ENCODE measurements at places on chromosomes 16 and 17. TPM values are rescaled to one million over a fixed set of nuclear protein-coding genes. Genes with fewer than 3 reads are reported as not detected.

- H3K27ac ChIP-seq = no peak overlapping the region
- DNase-seq = no peak
- peaks cover 20% of the 10 kb centered on the region for H3K27me3 ChIP-seq
- no peak overlapping the region for H3K4me3 ChIP-seq
- H3K4me1 ChIP-seq = no peaks in the 10 kb centered on the region
Measured at GRCh38 chr16:58498341-58499091, 1.4 kb upstream of the NDRG4 start.

- no peak overlapping the region for H3K4me3 ChIP-seq
- H3K27ac ChIP-seq = no peak overlapping the region
- peaks cover 18% of the 10 kb centered on the region for H3K36me3 ChIP-seq
- no peaks in the 10 kb centered on the region for H3K4me1 ChIP-seq
- H3K27me3 ChIP-seq = no peaks in the 10 kb centered on the region
- no peak for DNase-seq
Measured at GRCh38 chr16:56944954-56945839, 13.3 kb downstream of the HERPUD1 start.

DNA sequence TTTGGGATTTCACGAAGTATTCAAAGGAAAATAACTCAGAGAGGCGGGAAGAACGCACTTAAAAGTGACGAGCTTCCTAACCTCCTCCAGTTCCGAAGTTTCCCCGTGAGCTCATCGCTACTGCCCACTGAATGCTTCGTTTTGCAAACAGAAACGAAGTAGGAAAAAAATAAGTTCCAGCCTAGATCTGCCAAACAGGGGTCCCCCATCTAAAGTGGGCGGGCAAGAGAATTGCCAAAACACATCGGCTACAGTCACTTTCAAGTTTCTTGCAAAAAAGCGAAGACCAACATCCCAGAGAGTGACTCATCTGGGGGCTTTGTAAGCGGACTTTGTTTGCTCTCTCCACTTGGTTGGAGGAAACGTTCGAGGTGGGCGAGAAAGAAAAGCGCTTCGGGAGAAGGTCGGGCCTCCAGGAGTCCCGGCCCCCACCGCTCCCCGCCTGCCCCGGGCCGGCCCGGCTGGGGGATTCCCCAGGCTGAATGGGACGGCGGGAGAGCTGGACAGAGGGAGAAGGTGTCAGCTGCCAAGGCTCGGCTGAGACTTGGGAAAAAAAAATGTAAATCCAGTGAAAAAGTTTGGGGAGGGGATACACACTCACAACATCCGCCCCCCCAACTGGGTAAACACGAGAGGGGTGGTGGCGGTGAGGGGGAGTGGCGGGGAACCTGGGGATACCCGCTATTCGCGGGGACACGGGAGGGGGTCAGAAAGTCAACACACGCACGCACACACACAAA lies 1.0 kb downstream of the VEZF1 start:
- DNase-seq = peak; percentile 35
- peak overlapping the region; percentile 94 for H3K27ac ChIP-seq
- H3K4me3 ChIP-seq = peak overlapping the region; percentile 86
- no peaks in the 10 kb centered on the region for H3K27me3 ChIP-seq

DNA sequence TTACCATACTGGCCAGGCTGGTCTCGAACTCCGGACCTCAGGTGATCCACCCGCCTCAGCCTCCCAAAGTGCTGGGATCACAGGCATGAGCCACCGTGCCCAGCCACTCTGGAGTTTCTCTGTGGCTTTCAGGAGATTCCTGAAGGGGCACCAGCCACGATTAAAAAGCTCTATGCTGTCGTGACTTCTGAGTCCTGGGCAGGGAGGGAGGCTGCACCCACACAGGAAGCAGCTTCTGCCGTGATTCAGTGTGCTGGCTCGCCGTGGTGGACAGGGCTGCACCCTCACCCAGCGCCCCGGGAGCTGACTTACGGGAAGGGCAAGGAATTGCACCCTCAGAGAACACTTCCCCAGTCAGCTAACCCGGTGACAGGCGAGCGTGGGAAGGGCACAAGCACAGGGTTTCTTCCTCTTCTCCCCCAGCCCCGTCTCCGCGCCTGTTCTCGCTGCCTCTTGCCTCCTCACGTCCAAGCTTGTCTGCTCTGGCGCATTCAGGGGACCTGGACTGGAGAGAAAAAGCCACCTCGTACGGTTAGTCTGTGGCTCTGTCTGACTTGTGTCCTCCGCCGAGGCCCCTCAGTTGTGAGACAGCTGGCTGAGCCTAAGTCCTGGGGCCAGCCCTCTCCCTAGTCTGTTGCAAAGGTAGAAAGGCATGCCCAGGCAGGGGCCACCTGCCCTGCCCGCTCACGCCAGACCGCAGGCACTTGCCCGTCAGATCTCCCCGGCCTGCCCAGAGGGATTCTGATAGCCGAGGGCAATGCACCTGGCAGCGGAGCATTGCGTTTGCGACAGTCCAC lies 145.0 kb downstream of the SEC14L1 start:
- peak overlapping the region; percentile 97 for H3K27ac ChIP-seq
- DNase-seq = peak; percentile 65
- no peak overlapping the region for H3K4me3 ChIP-seq
- H3K4me1 ChIP-seq = peaks cover 40% of the 10 kb centered on the region
- peaks cover 6% of the 10 kb centered on the region for H3K27me3 ChIP-seq
- no peaks in the 10 kb centered on the region for H3K36me3 ChIP-seq

GRCh38 chr16:2365397-2366294 lies 25.1 kb upstream of the ABCA3 start:
- H3K27ac ChIP-seq = no peak overlapping the region
- no peaks in the 10 kb centered on the region for H3K36me3 ChIP-seq
- H3K27me3 ChIP-seq = no peaks in the 10 kb centered on the region
- no peak overlapping the region for H3K4me3 ChIP-seq
- H3K4me1 ChIP-seq = no peaks in the 10 kb centered on the region

DNA sequence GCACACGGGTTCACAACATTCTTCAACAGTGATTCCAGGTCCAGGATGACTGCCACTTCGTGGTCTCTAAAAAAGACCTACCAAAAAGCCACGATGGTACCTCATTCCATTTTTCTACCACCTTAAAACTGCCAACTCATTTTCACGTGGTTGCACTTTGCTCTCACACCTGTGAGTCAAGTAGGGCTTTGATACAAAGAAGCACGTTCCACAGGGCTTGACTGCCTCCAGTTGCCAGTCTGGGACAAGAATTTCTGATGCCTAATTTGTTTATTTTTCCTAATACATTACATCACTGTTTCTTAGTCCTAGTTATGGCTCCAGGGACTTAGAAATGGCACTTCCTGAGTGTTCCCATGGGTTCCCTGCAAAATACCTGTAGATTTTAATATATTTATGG lies 911.6 kb upstream of the EEF2KMT start:
- no peak overlapping the region for H3K4me3 ChIP-seq
- no peaks in the 10 kb centered on the region for H3K4me1 ChIP-seq
- no peaks in the 10 kb centered on the region for H3K36me3 ChIP-seq
- no peak for DNase-seq
- no peaks in the 10 kb centered on the region for H3K27me3 ChIP-seq

- no peak overlapping the region for H3K27ac ChIP-seq
- no peaks in the 10 kb centered on the region for H3K36me3 ChIP-seq
- no peaks in the 10 kb centered on the region for H3K4me1 ChIP-seq
- no peak overlapping the region for H3K4me3 ChIP-seq
Measured at GRCh38 chr16:17076092-17076754, 394.5 kb downstream of the XYLT1 start.

DNA sequence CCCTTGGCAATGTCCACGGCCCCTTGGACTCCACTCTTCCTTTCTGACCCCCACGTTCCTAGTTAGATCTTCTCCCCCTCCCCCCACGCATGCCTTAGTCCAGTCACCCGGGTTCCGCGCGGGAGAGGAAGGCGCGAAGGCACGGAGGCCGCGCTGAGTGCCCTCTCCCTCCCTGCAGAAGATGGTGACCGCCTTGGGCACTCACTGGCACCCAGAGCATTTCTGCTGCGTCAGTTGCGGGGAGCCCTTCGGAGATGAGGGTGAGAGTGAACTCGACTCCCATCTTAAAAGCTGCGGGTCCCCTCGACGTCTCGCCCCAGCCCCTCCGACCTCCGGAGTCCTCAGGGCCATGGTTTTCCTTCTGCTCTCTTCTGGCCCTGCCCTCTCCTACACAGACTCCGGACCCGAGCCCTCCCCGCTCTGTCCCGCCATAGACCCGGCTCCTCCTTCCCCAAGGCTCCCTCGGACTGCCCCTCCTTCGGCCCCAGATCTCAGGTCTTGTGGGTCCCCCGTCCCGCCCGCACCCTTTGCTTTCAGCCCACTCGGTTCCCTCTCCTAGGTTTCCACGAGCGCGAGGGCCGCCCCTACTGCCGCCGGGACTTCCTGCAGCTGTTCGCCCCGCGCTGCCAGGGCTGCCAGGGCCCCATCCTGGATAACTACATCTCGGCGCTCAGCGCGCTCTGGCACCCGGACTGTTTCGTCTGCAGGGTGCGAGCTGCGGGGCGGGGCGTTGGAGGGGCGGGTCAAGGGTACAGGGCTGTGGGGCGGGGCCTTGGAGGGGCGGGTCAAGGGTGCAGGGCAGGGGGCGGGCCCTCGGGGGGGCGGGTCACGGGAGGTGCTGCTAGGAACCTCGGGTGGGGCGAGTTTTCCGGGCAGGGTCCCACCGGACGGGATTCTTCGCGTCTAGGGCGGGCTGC lies 4.6 kb downstream of the TGFB1I1 start:
- no peaks in the 10 kb centered on the region for H3K36me3 ChIP-seq
- H3K27ac ChIP-seq = no peak overlapping the region
- peaks cover 7% of the 10 kb centered on the region for H3K27me3 ChIP-seq
- DNase-seq = peak; percentile 79
- peak overlapping the region; percentile 48 for H3K4me3 ChIP-seq
- H3K4me1 ChIP-seq = peaks cover 2% of the 10 kb centered on the region

DNA sequence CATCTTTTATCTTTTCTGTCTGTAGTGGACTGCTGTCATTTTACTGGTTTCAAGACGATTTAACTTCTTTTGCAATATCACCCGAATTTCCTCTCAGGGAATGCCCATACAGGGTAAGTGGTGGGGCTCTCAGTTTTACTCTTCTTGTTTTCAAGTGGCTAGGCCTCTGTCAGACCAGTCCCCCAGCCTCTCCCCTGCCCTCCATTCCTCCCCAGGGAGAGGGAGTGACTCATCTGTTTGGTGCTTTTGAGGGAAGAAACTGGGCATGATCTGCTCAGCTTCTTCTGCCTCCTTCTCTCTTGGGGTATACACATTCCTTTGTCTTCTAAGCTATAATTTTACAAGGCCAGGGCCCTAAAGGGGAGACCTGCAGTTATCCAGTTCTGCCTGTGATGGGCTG lies 332.0 kb downstream of the CBLN1 start:
- no peaks in the 10 kb centered on the region for H3K27me3 ChIP-seq
- no peak for DNase-seq
- no peaks in the 10 kb centered on the region for H3K4me1 ChIP-seq

DNA sequence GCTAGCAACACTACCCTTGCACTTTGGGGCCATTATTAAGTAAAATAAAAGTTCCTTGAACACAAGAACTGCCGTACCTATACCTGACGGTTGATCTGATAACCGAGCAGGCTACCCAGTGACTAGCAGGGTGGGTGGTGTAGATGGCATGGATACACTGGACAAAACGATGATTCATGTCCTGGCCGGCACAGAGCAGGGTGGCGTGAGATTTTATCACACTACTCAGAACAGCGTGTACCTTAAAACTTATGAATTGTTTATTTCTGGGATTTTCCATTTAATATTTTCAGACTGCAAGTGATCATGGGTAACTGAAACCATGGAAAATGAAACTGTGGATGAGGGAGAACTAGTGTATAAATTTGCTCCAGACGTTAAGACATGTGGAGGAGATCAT lies 41.0 kb upstream of the MSI2 start:
- H3K4me1 ChIP-seq = no peaks in the 10 kb centered on the region
- no peaks in the 10 kb centered on the region for H3K36me3 ChIP-seq
- no peaks in the 10 kb centered on the region for H3K27me3 ChIP-seq
- H3K27ac ChIP-seq = no peak overlapping the region
- H3K4me3 ChIP-seq = no peak overlapping the region
- no peak for DNase-seq

GRCh38 chr16:68070249-68070730 lies 14.9 kb upstream of the NFATC3 start:
- H3K4me3 ChIP-seq = no peak overlapping the region
- H3K36me3 ChIP-seq = peaks cover 19% of the 10 kb centered on the region
- H3K27me3 ChIP-seq = no peaks in the 10 kb centered on the region
- H3K4me1 ChIP-seq = peaks cover 70% of the 10 kb centered on the region

GRCh38 chr16:70610273-70611223 lies 35.8 kb upstream of the IL34 start:
- DNase-seq = peak; percentile 53
- H3K4me3 ChIP-seq = no peak overlapping the region
- peak overlapping the region; percentile 36 for H3K27ac ChIP-seq
- H3K4me1 ChIP-seq = peaks cover 14% of the 10 kb centered on the region
- no peaks in the 10 kb centered on the region for H3K36me3 ChIP-seq
- H3K27me3 ChIP-seq = no peaks in the 10 kb centered on the region

- no peaks in the 10 kb centered on the region for H3K27me3 ChIP-seq
- no peaks in the 10 kb centered on the region for H3K4me1 ChIP-seq
Measured at GRCh38 chr16:63735456-63735855, 1386.4 kb downstream of the CDH11 start.

DNA sequence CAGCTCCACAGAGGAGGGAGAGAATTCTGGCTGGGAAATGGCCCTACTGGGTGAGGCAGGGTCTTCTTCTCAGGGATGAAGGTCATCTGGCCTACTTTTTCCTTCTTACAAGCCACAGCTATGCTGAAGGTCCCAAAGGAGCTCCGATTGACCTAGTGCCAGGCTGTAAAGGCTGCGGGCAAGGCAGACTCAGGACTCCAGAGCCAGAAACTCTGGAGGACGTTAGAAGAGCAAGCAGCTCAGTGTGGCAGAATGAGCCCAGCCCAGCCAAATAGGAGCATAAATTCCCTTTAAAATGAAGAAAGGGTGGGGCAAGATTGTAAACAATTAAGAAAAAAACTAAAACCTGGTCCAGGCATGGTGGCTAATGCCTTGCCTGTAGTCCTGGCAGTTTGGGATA lies 20.1 kb upstream of the CNOT1 start:
- H3K27me3 ChIP-seq = no peaks in the 10 kb centered on the region
- no peak for DNase-seq

- H3K4me1 ChIP-seq = no peaks in the 10 kb centered on the region
- H3K27ac ChIP-seq = no peak overlapping the region
- DNase-seq = no peak
- H3K36me3 ChIP-seq = no peaks in the 10 kb centered on the region
- peaks cover 22% of the 10 kb centered on the region for H3K27me3 ChIP-seq
- H3K4me3 ChIP-seq = no peak overlapping the region
Measured at GRCh38 chr16:1281517-1281916, 25.6 kb downstream of the TPSD1 start.

GRCh38 chr17:50853781-50854180 lies 12.4 kb downstream of the TOB1 start:
- DNase-seq = no peak
- peak overlapping the region; percentile 95 for H3K27ac ChIP-seq
- H3K4me1 ChIP-seq = peaks cover 43% of the 10 kb centered on the region
- no peak overlapping the region for H3K4me3 ChIP-seq
- H3K27me3 ChIP-seq = no peaks in the 10 kb centered on the region

- H3K27ac ChIP-seq = no peak overlapping the region
- DNase-seq = no peak
- no peaks in the 10 kb centered on the region for H3K36me3 ChIP-seq
- no peaks in the 10 kb centered on the region for H3K4me1 ChIP-seq
- H3K4me3 ChIP-seq = no peak overlapping the region
Measured at GRCh38 chr17:49899191-49899485, 51.3 kb upstream of the TAC4 start.

NPW gene
- total RNA-seq = not detected

MYH1 gene
- total RNA-seq = 166 TPM

TMUB2 gene
- total RNA-seq = 20.6 TPM

ATP6V0D1 gene
- 104 TPM for total RNA-seq

MAP2K6 gene
- 50.0 TPM for total RNA-seq

TBC1D3D gene
- total RNA-seq = 1.1 TPM

GDE1 gene
- total RNA-seq = 55.6 TPM

Measured in psoas muscle (tissue), 8 donors.